ENCODE measurements at places on chromosomes 2 and 18.

DNA sequence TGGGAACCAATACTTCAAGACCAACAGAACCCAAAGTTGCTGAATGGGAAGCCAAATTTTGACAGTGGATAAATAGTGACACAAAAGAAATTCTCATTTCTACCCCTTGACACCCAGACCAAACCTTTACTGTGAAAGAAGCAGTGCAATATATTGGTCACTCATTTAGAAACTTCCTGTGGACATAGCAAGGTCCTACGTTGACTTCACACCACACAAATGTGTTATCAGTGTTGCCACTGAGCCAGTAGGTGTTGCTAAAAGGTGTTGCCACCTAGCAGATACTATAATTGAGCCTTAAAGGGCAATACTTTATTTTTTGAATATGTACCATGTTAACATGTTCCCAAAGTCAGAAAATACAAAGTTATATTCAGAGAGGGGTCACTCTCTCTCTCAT lies 1008.9 kb upstream of the CDH2 start:
- no peak for DNase-seq

DNA sequence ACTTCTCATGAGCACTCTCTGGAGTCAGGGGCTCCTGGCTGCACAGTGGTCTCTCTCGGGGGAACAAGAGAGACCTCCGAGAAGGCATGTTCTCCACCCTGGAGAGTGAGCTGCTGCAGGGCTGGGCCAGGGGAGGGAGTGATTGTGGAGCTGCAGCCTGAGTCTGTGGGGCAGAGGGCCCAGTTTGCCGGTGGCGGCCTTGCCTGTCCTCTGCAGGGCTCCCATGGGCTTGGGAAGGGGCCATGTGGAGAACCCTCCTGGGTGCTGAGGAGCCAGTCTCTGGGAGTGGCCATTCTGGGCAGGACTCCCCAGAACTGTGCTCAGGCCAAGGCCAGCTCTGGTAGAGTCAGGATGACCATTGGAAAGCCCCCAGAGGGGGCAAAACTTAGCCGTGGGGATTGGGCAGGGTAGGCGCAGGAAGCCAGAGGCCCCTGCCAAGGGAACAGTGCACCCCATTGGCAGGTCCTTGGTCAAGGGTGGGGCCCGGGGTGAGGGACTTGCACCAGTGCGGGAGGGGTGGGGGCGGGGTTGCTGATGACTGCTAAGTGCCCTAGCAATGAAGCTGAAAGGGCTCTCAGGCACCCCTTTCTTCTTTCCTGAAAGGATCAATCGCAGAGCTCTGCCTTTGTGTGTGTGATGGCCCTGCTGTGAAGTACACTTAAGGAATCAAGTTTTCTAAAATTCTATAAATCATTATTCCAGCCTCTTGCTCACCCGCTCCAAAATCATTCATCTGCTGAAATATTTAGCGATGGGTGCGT lies 69.7 kb upstream of the BOD1L2 start:
- no peak for DNase-seq

DNA sequence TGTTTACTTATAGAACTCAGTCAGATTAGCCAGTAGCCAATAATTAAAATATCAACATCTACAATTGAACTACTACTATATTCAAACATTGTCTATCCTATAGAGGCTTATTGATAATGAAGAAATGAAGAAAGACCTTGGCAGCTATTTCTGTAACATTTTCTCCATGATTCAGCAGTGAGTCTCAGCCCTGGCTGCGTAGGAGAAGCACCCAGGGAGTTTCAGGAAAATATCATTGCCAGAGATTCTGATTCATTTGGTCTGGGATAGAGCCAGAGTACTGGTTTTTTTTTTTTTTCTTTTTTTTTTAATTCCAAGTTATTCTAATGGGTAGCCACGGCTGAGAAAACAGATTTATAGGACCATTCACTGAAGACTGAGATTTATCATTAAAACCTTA lies 404.8 kb downstream of the TXNL1 start:
- peak; percentile 18 for DNase-seq

DNA sequence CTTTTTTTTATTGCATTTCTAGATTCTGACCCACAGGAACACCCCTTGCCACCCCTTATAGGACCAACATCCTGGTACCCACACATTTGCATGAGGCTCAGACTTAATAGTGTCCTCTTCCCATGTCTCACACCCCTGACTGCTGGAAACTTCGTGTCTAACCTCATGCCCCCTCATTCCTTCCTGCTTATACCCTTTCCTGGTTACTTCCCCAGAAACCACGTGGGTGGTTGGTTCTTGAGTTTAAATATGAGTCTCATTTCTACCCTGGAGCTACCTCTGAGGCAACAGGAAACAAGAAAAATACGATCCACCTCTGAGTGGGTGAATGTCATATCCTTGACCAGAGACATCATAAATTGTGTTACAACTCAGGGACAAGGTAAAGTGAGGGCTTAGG lies 1.6 kb downstream of the TNP1 start:
- no peak for DNase-seq
